ENCODE measurements at places on chromosomes 7 and 10.

- no peak for DNase-seq
Measured at GRCh38 chr7:156604311-156604710, 36.3 kb upstream of the RNF32 start.

DNA sequence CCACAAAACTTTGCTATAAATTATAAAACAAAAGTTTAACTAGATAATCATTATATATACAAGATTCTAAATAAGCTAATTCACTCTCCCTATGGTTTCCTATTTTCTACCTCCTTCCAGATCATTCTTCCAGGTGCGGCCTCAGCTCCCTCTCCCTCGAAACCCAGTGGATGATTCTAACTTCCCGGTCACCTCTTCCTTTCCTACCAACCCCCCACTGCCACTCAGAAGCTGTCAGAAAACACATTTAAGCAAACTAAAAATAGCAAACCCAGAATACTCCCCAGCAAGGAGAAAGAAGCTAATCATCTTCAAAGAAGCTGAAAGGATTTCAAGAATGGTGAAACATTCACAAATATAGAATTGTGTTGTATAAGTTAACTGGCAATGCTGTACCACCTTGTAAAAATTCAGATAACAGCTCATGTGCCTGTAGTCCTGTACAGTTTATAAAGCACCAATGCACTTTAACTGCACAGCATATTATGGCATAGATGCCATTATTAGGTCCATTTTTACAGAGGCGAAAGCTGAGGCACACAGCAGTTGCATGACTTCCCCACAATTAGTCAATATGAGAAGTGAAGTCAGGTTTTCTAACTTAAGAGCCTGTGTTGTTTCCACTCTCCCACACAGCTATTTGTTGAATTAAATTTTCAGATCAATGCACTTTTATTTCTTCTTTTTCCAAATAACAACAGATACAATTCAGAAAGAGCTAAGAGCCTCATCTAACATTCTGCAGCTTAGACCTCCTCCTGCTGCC lies 13.7 kb upstream of the DNTT start:
- no peak for DNase-seq

GRCh38 chr7:158303121-158303520 lies 284.5 kb downstream of the PTPRN2 start:
- DNase-seq = no peak

- DNase-seq = no peak
Measured at GRCh38 chr10:102003541-102003940, 52.4 kb downstream of the ARMH3 start.

All from globus pallidus (tissue), 1 donor.